ENCODE measurements at places on chromosomes 5 and 9.

GRCh38 chr9:127987103-127987614 is 6.4 kb upstream of the EEIG1 start:
- peak; percentile 27 for DNase-seq

- no peak for DNase-seq
Measured at GRCh38 chr9:117462861-117463260, 48.0 kb upstream of the ASTN2 start.

DNA sequence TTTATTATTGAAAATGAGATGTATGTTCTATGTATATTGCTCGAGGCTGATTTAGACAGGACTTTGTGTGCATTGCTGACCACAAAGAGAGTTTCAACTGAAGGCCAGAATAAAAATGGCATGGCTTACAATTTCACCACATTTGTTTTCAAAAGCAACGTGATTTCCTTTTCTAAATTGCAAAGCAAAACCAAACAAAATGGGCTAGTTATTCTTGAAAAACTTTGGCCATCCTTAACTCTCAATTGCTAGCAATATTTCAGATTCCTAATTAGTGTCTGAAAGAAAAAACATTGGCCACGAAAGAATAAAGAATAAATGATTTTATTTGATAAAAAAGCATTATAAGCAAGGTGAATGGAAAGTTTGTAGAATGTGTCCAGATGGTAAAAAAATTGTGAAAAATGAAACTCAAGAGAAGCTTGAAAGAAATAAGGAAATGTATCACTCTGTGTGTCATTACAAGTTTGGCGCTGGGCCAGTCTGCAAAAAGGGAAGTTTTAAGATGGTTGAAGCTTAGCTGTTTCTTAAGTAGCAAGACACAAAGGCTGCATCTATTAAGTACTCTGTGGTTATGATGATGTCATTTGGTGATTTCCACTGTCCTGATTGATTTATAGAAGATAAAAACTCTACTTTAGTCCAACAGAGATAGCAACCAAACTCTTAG is 89.2 kb upstream of the PRLR start:
- peak; percentile 83 for DNase-seq

- DNase-seq, result no peak
Measured at GRCh38 chr5:5705010-5705409, 282.5 kb downstream of the ICE1 start.

DNA sequence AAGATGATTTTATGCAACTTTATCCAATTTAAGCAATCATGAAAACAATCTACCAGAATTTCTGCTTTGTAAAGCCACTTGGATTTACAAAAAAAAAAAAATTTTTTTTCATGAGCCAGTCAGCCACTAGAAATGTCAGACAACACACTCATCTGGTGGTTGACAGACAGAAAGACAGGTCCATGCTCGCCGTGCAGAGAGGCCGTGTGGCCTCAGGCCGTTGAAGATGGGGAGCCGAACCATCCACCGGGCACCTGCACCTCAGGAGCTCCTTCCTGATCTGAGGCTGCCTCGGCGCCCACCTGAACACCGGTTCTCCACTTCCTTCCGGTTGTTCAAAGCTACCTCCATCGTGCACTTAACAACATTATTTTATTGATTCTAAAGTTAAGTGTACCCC is 138.0 kb upstream of the IRX4 start:
- no peak for DNase-seq

DNA sequence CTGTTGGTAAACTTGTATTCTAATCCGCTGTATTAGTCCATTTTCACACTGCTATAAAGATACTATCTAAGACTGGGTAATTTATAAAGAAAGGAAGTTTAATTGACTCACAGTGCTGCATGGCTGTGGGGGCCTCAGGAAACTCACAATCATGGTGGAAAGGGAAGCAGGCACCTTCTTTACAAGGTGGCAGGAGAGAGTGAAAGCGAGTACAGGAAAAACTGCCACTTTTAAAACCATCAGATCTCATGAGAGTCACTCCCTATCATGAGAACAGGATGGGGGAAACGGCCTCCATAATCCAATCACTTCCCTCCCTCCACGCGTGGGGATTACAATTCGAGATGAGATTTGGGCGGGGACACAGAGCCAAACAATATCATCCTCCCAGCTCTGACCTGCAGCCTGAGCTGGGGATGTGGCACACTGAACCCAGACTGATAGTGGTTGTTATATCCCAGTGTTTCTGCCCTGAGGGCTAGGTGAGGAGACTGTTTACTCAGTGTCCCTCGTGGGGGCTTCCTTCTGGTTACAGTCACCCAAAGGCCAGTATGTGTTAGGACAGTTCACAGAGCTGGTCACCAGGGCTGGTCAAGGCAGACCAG is 488.3 kb downstream of the KDM4C start:
- no peak for DNase-seq

DNA sequence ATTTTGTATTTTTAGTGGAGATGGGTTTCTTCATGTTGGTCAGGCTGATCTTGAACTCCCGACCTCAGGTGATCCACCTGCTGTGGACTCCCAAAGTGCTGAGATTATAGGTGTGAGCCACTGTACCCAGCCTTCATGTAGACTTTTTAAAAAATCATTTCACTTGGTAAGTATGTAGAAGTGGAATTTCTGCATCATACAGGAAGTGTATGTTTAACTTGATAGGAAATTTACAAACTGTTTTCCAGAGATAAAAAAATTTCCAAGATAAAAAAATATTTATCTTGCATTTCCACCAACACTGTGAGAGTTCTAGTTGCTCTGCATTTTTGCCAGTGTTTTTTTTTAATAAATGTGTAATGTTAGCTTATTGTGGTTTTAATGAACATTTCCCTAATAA is 155.8 kb downstream of the ZNF608 start:
- no peak for DNase-seq

- DNase-seq, result no peak
Measured at GRCh38 chr9:131616983-131617604, 71.8 kb downstream of the PRRT1B start.

DNA sequence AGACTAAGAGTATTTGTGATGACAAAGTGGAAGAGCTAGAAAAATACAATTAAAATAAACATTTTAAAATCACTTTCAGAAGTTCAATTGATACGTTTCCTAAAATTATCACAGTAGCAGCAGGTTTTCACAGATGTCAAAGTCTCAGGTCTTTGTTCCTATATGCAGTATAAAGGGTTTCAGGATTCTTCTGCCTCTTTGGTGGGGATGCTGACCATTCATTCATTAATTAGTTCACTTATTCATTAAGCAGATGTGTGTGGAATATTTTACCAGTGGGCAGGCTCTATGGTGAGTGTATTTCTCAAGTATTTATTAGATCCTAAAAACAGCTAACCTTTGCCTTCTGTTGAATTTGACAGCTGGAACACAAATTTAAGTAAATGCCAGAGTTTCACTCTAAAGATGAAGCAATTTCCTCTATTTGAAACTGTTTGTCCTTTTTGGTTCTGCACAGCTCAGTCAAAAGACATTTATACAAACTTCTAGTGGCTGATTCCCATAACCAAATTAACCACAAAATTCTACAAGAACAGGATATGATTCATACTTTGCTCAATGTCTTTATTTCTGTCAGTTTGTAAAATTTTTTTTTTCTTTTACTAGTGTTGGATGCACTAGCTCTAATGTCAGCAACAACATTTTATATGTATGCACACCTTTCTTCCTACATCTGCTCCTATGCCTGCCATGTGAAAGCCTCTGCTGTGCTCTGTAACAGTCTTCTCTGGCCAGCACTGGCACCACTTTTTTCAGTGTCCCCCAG is 75.9 kb upstream of the PRR16 start:
- no peak for DNase-seq

DNA sequence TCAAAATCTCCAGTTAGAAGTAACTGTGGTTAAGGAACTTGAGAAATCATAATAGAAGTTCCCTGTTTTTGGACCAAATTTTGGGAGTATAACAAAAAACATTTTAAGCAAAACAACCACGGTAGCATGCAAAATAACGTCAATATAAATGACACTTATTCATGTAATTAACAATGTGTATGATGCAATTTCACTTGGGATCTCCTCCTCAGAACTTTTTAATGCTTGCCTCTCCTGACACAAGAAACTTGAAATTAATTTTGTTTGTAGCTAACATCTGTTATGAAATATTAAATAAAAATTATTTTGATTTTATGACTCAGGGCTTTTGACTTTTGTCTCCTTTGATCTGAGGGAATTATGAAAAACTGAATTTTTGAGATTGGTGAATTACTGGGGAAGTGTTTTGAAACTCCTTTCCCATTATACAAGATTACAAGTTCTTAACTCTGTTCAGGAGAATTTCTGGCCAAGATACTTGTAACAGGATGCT is 149.7 kb downstream of the ATP10B start:
- no peak for DNase-seq

GRCh38 chr9:18394847-18395351 is 79.1 kb upstream of the ADAMTSL1 start:
- DNase-seq, result no peak

DNA sequence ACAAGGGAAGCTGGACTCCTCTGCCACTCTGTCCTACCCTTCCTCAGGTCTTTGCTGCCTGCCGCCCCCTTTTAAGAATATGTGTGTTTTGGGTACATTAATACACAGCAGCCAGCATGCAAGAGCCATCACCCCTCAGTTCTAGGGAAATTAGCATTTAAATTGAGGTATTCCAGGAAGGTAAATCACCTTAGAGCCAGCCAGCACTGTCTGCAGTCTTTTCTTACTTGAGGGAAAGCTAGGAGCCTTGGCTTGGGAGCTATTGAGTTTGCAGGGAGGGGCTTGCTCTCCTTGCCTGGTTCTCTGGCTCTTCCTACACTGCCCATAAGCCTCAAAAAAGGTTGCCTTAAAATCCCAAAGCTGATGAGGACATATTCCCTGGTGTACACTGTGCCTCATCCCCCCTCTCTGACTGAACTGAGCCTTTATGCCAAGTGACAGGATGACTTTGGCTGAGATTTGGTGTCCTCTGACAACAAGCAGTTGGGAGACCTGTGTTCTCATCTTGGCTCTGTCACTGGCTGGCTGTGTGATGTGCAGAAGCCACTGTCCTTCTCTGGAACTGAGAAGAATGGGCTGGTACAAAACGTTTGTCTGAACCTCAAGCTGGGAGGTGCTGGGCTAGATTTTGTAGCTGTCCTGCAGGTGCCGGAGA is 54.1 kb downstream of the TRIM32 start:
- DNase-seq, result no peak

DNA sequence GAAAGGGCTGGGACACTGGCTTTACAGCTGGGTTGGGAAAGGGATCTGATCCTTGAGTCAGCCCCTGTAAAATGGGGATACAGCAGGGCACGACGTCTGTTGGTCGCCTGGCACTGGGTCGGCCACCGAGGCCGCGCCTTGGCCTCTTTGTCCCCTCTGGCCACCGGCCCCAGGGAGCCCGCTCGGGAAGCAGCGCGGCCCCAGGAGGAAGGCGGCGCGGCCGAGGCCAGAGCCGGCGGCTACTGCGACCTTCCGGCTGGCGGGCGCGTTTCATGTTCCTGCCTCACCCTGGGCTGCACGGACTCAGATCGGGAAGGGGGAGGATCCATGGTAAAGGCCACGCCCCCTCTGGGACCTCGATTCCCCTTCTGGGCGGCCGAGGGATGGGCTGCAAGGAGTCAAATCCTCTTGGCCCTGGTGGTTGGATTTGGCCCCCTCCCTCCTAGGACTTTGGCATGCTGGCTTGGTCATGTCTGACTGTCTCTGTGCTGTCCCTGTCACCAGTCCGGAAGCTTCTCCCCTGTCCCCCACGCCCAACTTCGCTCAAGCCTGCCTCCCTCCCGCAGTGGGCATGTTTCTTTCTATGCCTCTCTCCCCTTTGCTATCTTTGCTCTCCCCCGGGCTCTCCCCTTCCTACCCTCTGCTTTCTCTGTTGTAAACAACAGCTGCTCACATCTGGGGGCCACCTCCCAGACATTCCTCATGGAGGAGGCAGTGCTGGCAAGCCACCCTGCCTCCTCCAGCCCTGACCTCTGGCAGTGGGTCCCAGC is 25.8 kb downstream of the FPGS start:
- no peak for DNase-seq

- DNase-seq, result no peak
Measured at GRCh38 chr5:60827201-60827600, 16.9 kb downstream of the ELOVL7 start.

- no peak for DNase-seq
Measured at GRCh38 chr9:133089271-133089671, 27.5 kb downstream of the CEL start.

DNA sequence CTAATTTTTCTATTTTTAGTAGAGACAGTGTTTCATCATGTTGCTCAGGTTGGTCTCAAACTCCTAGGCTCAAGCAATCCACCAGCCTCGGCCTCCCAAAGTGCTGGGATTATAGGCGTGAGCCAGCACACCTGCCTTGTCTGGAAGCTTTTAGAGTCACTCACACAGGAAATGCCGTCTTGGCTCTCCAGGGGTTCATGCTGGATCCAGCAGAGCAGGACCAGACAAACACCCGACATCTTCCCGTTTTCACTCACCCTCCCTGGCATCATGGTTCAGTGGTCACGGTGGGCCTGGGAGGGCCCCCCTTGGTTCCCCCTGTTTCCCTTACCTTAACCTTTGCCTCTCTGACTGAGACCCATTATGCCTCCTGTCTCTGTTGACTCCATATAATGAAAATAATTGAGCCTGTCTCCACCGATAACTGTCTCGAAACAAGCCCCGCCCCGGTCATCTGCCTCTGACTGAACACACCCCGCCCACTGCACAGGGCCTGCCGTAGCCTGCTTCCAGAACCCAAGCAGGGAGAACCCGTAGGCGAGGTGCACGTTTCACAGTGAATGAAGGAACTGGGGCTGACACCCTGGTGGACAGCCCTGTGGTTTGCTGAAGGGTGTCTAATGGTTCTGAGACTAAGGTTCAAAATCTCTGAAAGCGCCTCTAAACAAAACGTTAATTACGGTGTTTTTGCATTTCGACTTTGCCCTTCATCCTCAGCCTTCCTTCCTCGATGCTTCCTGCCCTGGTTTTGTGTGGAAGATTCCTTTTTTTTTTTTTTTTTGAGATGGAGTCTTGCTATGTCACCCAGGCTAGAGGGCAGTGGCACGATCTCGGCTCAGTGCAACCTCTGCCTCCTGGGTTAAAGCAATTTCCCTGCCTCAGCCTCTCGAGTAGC is 39.7 kb upstream of the SPRY4 start:
- peak; percentile 11 for DNase-seq

- DNase-seq, result no peak
Measured at GRCh38 chr9:119810645-119811429, 441.6 kb upstream of the BRINP1 start.

GRCh38 chr9:75712700-75713099 is 177.8 kb upstream of the PCSK5 start:
- no peak for DNase-seq

DNA sequence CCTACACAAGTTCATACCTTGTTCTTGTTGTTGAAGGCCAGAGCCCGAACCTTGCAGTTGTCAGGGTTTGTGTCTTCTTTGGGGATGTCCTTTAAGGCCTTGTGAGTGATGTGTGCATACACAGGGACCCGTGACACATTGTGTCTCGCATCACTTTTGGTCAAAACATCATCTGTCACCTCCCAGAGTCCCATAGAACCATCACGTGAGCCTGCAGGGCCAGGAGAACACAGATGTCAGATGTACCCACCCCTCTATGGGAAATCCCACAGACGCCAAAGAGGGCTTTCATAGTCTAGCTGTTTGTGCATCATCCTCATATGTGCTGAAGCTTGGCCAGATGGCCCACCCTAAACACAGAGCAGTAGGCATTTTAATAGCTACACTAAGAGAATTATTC is 28.2 kb downstream of the DCAF12 start:
- DNase-seq, result no peak

Data from stimulated activated naive B cell treated with anti-CD40 and anti-IgM and Interleukin-4, amounts not matched to agents 10 μg/mL and 1 μg/mL and 100 μg/mL, for 72 hours (primary cell).